ENCODE measurements at places on chromosomes 6 and 20.

GRCh38 chr20:10114598-10114997 lies 79.8 kb downstream of the ANKEF1 start:
- DNase-seq, result no peak

- no peak for DNase-seq
These were observed 5.2 kb downstream of the FAXC start for GRCh38 chr6:99344289-99344688.

DNA sequence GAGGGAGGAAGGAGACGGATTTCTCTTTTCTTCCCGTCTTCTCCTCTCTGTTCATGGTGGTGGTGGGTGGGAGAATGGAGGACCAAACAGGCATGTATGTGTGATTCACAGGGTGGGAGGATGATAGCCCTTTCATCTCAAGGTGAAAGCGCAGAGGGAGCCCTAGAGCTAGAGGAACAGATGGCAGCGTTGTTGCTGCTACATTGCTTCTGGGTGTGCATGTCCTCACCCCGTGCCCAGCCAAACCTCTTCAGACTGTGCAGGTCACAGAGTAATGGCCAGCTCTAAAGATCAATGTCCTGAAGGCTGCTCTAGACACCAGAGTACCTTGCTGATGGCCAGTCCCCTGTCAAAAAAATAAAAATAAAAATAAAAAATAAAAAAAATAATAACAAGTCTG lies 301.8 kb downstream of the TBC1D7 start:
- DNase-seq, result no peak

DNA sequence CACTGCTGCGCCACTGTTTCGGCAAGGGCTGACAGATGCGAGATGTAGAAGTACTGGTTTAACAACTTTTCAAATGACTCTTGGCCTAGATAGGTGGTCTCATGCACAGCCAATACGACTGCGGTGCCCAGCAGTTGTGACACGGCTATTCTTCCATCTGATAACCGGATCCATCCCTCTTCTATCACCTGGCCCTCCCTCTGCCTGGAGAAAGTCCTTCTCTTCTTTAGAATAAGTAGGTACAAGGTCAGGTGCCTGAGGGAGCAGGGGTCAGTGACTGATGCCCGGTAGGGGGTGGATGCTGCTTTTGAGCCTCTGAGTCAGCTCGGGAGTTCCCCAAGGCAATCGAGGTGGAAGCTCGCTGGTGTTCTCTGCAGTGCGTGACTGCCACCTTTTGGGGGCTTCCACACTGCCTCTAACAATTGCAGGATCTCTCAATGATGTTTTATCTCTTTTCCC lies 166.8 kb upstream of the GRIK2 start:
- no peak for DNase-seq

DNA sequence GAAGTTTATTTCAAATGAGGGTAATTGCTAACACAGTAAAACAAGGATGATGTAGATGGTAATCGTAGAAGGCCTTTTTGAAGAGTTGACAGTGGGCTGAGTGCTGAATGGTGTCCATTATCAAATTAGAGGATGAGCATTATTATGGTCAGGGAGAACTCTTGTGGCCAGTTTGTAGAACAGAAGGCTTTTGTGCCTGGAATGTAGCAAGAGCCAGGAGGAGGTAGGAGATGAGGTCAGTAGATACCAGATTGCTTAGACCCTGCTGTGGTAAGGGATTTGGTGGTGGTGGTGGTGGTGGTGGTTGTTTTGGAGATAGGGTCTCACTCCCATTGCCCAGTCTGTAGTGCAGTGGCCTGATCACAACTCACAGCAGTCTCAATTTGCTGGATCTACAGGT lies 6.2 kb downstream of the CSE1L start:
- DNase-seq, result no peak

- DNase-seq, result no peak
These were observed 8.6 kb upstream of the SLC4A11 start for GRCh38 chr20:3247638-3248037.

DNA sequence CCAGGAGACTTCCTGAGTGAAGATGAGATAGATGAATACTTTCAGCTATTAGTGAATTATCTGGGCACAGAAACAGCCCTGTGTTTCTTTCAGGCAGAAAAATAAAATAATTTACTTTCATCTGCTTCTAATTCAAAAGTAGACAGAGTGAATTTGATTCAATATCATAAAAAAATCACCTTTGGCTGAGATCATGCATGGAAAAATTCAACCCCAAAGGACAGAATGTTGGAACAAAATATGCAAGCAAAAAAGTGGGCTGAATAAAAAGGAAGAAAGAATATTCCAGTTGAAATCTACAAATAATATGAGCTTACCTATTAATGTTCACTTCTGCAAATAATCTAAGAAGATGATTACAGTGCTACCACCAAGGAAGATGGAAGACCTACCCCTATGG lies 546.9 kb downstream of the TFAP2B start:
- no peak for DNase-seq

DNA sequence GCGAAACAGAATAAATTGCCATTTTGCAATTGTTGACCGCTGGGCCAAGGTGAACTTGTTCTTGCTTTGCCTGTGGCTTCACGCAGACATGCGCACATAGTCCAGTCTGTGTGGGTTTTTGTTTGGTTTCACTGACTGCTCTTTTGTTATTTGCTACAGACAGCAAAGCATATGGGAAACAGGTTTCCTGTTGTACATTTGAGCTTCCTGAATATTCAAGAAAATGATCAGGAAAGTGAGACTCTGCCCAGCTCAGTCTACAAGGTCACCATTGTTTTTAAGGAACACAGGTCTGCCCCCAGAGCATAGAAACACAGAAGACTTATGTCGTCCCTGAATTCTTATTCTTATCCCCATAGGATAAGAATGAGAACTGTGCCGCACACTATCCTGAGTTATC lies 55.6 kb downstream of the SASH1 start:
- DNase-seq, result no peak

- no peak for DNase-seq
These were observed 5.5 kb downstream of the MANBAL start for GRCh38 chr20:37295001-37295400.

DNA sequence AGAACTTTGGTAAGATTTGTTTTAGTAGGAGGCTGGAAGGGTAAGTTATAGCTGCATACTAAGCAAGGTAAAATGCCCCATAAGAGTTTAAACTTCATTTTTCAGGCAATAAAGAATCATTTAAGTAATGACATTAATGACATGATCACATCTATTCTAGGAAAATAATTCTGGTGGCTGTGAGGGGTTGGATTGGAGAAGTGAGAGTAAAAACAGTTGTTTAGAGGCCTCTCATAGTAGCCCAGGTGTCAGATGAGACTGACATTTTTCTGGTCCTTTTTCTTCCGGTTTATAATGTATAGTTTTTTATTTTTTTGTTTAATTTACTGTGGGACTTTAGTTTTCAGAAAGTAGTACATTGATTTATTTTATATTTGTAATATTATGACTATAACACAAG lies 40.8 kb downstream of the ITCH start:
- DNase-seq, result no peak

- no peak for DNase-seq
These were observed 1.5 kb downstream of the ARID1B start for GRCh38 chr6:156778454-156779205.

- DNase-seq, result no peak
These were observed 29.3 kb upstream of the SLC23A2 start for GRCh38 chr20:5030348-5031205.

DNA sequence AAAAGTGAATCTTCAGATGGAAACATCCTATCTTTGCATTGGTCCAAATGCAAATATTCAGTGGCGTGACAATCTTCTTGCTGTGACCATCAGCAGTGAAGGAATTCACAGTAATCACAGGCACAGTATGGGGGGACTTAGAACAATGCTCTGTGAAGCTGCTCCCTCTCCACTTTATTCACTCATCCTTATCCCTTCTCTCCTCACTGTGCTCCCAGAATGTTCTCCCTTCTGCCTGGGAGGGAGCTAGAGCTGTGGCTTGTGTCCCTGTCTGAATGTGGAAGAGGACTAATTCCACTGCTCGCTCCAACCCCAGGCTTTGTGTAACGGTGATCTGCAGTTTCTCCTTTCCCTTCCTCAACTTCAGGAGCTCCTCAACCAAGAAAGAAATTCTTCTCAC lies 243.7 kb downstream of the ALDH8A1 start:
- DNase-seq, result no peak

DNA sequence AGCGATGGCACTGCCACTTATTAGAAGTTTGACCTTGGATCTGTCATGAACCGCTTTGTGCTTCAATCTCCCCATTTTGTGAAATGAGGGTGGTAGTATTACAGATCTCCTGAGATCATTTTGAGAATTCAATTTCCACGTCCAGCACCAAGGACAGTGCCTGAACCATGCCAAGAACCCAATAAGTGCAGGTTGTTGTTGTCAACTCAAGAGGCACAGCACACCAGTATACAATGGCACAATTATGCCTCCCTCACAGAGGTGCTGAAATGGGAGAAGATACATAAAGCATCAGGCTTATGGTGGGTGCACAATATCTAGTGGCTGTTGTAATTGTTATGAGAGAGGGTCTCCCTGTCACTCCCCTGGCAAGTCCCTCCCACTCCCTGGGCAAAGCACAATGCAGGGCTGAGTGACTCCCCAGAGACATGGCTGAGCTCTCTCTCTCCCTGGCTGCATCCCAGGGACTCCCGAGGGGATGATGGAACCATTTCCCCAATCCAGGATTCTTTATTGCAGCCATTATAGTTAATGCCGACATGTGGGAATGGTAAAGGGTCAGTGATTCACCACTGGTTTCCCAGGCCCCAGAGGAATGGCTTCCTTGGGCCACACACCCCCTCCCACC lies 78.7 kb downstream of the CDH22 start:
- DNase-seq, result no peak

- no peak for DNase-seq
These were observed 908.7 kb upstream of the CITED2 start for GRCh38 chr6:140283197-140283596.
